ENCODE measurements at places on chromosomes 16 and 17.

DNA sequence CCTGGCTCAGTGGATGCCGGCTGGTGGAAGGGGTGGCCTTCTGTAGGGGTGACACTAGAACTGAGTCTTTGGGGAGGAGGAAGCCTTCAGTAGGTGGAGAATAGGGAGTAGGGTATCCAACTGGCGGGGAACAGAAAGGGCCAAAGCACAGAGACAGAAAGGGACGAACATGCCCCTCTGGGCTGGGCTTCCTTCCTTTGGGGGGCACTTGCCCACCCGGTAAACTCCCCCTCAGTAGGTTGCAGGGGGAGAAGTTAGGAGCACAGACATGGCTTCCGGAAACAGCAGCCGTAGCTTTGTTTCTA is 774 bp downstream of the ENGASE start:
- no peak for DNase-seq

GRCh38 chr16:3858801-3859200 is 21.7 kb downstream of the CREBBP start:
- no peak for DNase-seq

- DNase-seq: peak; percentile 82
Measured at GRCh38 chr17:61335105-61335844, 64.4 kb upstream of the TBX2 start.

DNA sequence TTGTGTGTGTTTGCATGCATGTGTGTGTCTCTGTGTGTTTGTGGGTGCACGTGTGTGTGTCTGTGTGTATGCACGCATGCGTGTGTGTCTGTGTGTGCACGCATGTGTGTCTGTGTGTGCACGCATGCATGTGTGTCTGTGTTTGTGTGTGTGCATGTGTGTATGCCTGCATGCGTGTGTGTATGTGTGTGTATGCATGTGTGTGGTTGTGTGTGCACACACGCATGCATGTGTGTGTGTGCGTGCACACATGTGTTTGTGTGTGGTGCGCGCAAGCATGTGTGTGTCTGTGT is 239.9 kb upstream of the TNRC6C start:
- no peak for DNase-seq

DNA sequence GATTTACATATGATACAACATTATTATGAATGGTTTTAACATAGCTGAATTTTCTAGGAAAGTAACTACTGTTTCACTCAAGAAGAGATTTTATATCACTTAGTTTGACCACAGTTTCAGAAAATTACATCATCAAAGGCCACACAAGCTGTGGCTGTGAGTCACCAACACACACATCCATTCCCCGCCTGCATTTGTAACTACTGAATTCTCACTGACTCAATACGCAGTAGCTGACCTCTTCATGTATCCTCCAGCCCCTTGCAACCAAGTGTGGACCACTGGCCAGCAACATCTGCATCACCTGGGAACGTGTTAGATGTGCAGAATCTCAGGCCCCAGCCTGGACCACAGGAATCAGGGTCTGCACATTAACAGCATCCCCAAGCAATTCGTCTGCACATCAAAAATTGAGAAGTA is 197.6 kb downstream of the XYLT1 start:
- peak; percentile 90 for DNase-seq

GRCh38 chr16:79560318-79560717 is 40.2 kb downstream of the MAF start:
- no peak for DNase-seq

GRCh38 chr17:35048685-35049379 is 14.7 kb downstream of the RFFL start:
- DNase-seq: no peak

DNA sequence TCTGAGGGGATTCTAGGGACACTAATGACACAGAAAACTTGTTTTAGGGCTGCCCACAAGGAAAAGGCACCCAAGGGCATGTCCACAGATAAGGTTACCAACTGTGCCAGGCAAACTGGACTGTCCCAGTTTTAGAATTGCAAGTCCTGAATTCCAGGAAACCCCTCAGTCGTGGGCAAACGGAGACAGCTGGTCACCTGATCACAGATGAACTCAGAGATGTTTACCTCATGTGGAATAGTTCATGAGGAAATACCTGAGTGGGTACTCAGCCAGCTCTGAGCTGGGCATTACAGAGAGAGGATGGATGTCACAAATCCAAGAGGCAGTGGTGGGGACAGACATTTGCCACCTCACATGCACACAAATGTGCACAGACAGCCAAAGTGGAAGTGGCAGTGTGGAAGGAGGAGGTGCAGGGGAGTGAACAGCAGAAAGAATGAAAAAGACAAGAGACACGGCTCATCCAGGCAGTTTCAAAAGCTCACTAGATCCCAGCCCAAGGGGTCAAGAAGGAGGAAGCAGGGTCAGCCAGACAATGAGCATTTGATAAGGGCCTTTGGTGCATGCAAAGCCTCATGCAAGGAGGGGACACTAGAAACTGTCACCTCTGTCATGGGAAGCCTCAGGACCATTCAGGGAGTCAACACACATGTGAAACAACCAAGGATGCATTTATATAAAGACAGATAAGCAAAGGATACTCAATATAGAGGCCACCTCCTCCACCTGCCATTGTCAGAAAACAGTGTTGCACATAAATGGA is 24.8 kb downstream of the TTLL6 start:
- DNase-seq: no peak

- peak; percentile 44 for DNase-seq
Measured at GRCh38 chr17:3529817-3530741, 27.5 kb downstream of the TRPV3 start.

DNA sequence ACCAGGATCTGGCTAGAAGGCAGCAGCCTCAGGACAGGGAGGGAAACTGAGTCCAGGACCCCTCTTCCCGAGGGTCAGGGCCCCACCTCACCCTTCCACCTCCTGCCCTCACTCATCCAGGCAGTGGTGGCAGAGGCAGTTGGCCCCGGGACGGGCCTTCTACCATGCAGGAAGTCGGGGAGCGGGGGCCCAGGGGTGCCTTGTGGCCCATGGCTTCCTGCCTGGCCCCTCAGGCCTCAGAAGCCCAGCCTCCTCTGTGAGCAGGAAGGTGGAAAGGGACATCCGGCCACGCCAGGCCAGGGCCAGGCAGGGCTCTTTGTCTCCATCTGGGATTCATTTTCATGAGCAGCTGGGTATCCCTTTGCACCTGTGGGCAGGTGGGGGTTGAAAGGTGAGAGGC is 58.5 kb downstream of the BAHCC1 start:
- DNase-seq: no peak

GRCh38 chr17:40705584-40705983 is 2.0 kb upstream of the KRT24 start:
- no peak for DNase-seq

- no peak for DNase-seq
Measured at GRCh38 chr17:76004750-76005262, 4.2 kb downstream of the CDK3 start.

DNA sequence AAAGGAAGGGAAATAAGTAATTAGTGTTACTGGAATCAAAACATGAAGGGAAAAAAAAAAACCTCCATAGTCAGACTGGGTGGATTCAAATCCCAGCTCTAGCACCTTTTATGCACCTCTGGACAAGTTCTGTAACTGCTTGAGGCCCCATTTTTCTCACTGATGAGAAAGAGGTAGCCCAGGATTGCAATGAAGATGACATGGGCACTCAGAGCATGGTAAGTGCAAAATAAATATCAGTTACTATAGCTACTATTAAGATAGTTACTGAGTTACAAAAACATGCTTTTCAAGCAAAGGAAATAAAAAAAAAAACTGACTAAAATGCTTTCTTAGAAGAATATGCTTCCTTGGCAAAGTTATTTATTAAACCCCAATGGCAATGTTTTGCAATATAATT is 58.8 kb downstream of the CEP95 start:
- DNase-seq: no peak

DNA sequence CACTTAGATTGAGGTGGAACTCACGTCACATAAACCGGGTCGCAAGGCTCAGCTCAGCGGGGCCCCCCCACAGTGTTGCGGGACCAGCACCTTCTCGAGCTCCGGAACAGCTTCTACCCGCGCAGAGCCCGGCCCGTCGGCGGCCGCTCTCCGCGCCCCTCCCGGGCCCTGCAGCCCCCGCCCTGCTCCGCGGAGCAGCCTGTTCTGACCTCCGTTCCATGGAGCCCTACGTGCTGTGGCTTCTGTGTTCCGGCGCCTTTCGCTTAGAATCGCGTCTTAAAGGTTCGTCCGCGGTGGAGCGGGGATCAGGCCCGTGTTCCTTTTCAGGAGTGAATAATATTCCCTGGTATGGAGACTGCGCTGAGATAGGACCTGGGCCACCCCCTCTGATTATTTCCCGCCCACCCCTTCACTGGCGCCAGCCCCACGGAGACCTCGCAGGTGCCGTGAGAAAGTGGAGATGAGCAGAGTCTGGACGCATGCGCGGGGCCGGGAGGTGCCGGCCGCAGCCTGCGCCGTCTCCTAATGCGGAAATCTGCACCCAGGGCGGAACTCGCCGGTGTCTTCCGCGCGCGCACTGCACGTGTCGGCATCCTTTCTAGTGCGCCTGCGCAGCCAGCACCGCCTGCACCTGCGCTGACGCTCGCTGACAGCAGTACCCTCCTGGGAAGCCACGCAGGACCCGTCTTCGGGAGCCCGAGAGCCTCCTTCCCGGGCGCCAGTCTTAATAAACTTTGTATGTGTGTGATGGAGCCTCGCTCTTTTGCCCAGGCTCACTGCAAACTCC is 30.9 kb downstream of the ZNF778 start:
- DNase-seq: no peak

GRCh38 chr17:68963958-68964357 is 8.8 kb upstream of the ABCA8 start:
- no peak for DNase-seq

DNA sequence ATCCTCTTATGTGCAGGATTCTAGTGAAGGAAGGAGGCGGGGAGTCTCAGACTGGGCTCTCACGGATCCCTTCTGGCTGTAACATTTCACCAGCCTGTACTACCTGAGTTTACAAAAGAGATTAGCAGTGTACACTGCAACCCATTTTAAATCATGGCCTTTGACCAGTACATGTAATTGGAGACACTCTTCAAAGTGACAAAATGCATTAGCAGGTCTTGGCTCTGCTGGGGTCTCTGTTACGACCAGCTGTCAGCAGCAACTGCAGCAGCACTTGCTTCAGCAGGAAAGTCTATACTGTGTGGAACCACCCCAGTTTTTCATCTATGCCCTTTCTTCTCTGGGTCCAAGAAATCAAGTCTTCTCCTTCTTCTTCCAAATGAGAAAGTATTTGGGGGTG is 322.8 kb upstream of the ASIC2 start:
- DNase-seq: no peak

GRCh38 chr16:85133290-85133599 is 21.0 kb upstream of the CIBAR2 start:
- no peak for DNase-seq

All from fibroblast of lung (primary cell).